ENCODE measurements at places on chromosomes 4 and X.

GRCh38 chrX:132592880-132593279, 104.0 kb upstream of the MBNL3 start:
- no peak for DNase-seq

DNA sequence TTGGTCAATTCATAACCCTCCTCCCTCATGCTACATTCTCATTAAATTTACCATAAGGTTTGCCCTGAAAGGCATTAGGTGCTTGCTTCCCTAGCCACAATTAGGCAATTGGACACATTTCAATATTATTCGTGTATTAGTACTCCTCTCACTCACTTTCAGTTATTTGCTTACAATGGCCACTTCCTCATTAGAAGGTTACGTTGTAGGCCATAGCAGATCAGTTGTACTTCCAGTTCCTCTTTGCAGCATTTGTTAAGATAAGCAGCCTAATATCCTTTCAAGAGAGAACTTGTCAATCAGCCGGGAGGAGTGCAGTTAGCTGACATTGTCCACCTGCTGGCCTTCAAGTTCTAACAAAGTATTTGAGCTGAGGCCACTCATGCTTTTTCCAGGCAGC, 1017.2 kb downstream of the PCDH7 start:
- no peak for DNase-seq

GRCh38 chr4:168694667-168695066, 197.8 kb downstream of the PALLD start:
- DNase-seq = no peak

GRCh38 chrX:50157545-50158135, 43.2 kb downstream of the AKAP4 start:
- no peak for DNase-seq

DNA sequence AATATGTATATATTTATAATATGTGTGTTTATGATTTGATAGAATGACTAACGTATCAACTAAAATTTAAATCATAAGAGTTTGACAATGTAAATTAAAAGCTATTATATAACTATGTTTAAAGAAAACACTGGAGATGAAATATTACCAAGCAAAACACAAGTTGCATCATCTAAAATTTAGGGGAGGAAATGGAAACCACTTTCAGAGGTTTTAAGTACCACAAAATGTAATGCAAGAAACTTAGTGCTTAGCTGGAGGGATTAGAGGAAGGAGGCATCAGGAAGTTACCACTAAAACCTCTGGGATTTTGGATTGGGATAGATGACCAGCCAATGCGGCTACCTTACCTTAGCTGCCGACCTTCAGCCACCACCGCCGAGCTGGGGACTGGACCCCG, 1192.1 kb upstream of the PRKX start:
- DNase-seq = no peak

DNA sequence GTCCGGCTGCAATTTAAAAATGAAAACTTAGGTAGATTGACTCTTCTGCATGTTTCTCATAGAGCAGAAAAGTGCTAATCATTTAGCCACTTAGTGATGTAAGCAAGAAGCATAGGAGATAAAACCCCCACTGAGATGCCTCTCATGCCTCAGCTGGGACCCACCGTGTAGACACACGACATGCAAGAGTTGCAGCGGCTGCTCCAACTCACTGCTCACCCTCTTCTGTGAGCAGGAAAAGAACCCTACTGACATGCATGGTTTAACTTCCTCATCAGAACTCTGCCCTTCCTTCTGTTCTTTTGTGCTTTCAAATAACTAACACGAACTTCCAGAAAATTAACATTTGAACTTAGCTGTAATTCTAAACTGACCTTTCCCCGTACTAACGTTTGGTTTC, 41.0 kb downstream of the MAP7D3 start:
- no peak for DNase-seq

DNA sequence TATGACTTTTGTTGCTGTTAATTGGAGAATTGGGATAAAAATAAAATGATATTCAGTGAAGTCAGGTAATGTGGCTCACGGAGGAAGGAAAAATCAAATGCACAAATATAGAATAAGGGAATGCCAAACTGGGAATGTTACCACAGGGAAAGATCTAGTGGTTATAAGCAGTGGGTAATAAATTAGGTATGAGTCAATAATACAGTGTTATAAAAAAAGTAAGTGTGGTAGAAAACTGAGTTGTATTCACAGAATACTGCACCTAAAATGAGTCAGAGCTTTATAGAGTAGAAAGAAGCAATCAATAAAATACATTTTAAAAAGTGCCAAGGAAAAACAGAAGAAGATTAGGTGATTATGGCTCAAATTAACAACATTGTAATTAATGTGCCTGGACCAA, 34.5 kb downstream of the INTS12 start:
- no peak for DNase-seq

GRCh38 chr4:118270492-118270891, 82.3 kb downstream of the PRSS12 start:
- DNase-seq = no peak

DNA sequence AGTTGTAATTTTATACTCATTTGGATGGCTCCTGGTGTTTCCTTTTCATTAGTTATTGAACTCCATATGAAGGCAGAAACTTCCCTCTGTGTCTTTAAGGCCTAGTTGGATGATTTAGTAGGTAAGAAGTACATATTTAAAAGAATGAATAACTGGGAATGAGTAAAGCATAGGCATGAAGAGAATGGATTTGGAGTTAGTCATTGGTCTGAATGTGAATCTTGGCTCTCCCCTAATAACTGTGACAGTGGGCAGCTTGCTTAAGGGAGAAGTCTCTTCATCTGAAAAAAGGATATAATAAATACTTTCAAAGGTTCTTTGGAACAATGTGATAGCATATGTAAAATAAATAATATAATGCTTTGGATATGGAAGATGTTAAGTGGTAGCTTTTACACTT, 13.2 kb downstream of the SNX25 start:
- DNase-seq = no peak

DNA sequence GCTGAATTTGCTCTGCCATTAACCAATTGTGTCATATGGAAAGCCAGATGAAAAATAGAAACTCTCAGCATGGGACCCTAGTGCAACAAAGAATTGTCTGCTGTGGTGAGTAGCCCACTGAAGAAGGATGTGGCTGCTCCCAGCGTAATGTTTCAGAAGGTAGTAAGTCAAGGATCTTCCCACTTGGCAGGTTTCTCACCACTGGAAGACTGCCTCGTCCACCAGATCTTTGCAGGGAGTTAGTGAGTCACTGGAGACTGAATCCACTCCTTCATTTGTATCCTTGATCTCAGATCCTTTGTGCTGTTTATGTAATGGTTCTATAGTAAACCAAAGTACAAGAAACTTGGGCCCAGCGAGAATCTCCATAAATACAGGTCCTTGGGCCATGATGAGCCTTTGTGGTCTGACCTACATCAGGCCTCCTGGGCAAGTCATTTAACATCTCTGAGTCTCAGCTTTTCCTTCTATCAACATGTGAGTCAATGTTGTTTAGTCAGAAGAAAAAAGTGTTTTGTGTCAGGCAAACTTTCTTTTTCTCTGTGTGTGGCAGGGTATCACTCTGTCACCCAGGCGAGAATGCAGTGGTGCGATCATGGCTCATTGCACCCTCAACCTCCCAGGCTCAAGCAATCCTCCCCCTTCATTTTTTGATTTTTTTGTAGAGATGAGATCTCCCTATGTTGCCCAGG, 78.0 kb upstream of the CCDC160 start:
- DNase-seq = no peak

All from activated CD8-positive, alpha-beta memory T cell treated with anti-CD3 and anti-CD28 coated beads for 24 hours (primary cell).